ENCODE measurements at places on chromosomes 12 and 14.

DNA sequence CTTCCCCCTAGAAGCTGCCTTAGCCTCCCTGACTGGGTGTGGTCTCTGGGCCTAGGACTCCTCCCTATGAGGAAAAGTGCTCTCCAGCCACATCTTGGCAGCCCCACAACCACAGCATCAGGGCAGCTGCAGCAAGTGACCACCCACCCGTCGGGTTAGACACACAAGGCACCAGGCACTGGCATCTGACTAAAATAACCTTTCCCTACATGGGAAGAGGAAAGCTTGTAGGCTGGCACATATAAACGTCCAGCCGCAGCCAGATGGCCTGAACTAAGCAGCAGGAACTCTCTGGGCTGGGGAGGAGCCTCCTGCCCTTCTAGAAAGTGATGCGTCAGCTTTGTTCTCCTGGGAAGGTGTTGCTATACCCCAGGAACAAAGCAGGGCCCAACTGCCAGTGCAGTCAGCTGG is 328.7 kb downstream of the DPF3 start:
- peaks cover 1% of the 10 kb centered on the region for H3K4me1 ChIP-seq
- no peak for DNase-seq

DNA sequence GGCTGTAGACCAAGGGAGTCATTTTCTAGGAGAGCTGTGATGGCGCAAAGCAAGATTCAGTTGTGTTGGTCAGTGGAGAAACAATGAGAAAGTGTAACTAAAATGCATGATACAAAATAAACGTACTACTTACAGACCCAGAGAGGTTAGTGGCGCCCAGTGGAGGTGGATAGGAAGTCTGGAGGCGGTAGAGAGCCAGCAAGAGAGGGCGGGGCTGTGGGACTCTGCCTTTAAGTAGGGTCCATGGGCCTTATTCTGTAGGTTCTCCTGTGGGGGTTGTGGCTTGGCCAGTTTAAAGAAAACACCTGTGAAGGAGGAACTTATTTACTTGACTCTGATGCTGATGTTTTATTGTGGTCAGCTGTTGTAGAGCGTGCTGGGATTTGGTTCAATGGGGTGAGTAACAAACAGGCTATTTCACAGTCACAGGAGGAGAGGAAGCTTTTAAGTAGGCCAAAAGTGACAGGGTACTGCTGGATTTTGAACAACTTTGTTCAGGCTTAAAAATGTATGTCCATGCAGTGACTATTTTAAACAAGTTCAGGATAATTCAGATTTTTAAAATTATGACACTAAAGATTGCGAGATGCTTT is 1097.7 kb downstream of the TMTC2 start:
- H3K4me3 ChIP-seq: no peak overlapping the region
- DNase-seq: no peak
- H3K27ac ChIP-seq: no peak overlapping the region
- no peaks in the 10 kb centered on the region for H3K4me1 ChIP-seq
- no peaks in the 10 kb centered on the region for H3K36me3 ChIP-seq

GRCh38 chr12:123840765-123841425 is 78.8 kb downstream of the DNAH10 start:
- no peak overlapping the region for H3K27ac ChIP-seq
- no peak overlapping the region for H3K4me3 ChIP-seq
- DNase-seq: no peak
- H3K36me3 ChIP-seq: no peaks in the 10 kb centered on the region
- H3K27me3 ChIP-seq: no peaks in the 10 kb centered on the region

DNA sequence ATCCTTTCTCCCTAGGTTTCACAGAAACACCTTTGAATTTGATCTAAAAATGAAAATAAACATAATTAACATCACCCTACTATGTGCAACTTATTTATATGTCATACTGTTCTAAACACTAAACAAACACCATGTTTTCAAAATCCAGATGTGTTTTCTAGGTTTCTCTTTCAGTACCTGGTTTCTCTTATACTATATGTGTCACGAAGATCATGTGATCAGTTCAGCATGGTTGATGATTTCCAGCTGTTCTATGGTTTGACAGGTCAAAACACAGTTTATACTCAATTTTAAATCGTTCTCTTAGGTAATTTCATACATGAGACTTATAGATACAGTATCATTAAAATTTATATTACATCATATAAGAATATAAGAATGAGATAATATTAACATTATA is 373.1 kb downstream of the SOX5 start:
- H3K36me3 ChIP-seq: peaks cover 6% of the 10 kb centered on the region
- no peak overlapping the region for H3K4me3 ChIP-seq
- H3K4me1 ChIP-seq: no peaks in the 10 kb centered on the region
- no peak overlapping the region for H3K27ac ChIP-seq
- DNase-seq: no peak

DNA sequence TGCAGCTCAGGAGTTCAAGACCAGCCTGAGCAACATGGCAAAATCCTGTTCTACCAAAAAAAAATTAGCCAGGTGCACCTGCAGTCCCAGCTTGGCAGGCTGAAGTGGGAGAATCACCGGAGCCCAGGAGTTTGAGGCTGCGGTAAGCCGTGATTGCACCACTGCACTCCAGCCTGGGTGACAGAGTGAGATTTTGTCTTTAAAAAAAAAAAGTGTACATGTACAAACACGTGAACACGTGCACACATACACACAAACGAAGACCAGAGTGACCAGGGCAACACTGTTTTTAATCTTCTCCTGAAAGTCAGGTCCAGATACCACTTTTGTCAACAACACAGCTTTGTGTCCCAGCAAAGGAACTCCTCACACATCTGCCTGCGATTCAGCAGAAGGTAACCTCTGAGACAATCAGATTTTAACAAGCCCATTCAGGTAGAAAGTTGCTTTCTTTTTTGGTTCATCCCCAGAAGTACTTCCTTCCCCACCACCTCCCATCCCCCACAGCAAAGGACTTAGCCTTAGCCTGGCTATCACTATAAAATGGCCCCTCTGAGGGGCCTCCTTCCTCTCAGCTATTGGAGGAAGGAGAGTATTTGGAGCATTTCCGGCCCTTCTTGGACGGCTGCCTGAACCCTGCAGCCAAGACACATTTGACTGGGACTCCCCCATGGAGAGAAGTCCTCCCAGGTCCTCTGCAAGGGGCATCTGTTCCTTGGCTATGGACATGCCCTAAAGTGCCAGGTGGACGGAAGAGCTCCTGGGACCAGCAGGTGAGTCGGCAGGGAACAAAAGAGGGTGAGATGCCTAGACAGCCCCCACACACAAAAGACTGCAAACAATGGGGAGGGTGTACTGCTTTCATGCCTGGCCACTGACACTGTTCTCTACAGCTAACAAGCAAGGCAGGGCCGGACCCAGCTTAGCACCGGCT is 9.8 kb downstream of the CTDSP2 start:
- DNase-seq: peak; percentile 68
- no peaks in the 10 kb centered on the region for H3K36me3 ChIP-seq
- H3K4me1 ChIP-seq: peaks cover 90% of the 10 kb centered on the region
- H3K4me3 ChIP-seq: peak overlapping the region; percentile 11
- H3K27me3 ChIP-seq: no peaks in the 10 kb centered on the region

DNA sequence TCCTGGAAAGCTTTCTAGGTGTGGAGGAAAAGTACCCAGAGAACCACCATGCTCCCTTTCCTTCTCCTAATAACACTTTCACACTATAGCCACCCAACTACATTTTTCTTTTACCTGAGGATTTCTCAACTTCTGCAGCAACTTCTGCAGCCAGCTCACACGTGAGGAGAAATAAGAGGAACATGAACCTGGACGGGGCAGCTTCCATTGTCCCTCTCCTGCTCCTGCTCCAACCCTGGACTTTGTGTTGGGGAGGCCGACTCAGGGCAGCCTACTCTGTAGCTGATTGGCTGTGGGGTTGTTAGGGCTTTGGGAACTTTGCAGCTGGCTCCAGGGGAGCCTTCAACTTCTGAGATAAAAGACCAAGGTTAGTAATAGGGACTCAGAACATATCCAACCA is at the start of gene ERP27:
ERP27 (minus strand) TSS at position 237 of the 400 bp plus-strand sequence; CDS start at position 208, 29 bp downstream.
- H3K27me3 ChIP-seq: no peaks in the 10 kb centered on the region
- H3K36me3 ChIP-seq: no peaks in the 10 kb centered on the region
- H3K4me3 ChIP-seq: no peak within 1 kb of the TSS
- no peaks in the 10 kb centered on the region for H3K4me1 ChIP-seq

Measured in neural progenitor cell (in vitro differentiated cells).